Activated CD4-positive, alpha-beta T cell treated with anti-CD3 and anti-CD28 coated beads for 1 hour (primary cell): ENCODE measurements at places on chromosomes 2 and 18.

DNA sequence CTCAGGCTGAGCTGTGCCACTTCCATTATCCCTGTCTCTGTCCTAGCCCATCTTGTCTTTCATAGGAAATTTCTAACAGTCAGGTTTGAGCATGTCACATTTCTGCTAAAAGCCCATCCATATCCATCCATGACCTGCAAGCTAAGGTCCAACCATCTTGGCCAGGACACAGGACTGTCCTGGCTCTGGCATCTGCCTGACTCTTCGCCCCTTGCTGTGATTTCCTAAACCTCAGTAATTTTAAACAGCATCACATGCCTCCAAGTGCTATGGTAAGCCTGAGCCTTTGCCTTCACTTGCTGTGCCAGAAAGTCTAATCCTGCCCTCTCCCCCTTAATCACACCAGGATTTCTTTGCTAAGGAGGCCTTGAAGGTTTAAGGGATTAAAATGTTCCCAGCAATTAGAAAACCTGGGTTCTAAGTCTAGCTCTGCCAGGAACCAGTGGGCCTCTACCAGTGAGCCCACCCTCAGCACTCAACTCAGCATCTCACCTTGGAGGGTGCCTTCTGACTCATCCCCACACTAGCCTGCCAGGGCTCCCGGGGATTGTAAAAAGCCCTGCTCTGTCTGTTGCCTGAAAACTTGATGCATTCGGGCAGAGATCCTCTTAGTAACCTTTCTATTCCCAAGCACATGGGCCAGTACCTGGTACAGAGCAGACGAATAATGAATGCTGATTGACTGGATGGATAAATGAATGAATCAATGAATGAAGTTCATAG lies 411.0 kb downstream of the LRATD1 start:
- no peak for DNase-seq

DNA sequence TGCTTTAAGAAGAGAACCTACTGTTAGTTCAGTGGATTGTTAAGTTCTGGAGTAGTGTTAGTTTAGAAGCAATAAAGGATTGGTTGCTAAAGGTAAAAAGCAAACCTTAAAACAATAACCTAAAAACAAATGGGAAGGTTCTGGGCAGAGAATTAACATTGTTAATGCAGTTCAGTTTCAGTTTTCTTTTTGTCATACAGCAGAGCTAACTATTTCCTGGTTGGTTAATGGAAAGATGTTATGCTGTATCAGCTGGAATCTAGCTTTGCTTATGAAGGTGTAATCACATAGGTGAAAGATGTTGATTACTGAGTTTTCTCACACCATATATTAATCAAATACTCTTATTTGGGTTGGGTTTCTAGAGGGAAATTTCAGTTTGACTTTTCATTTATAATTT lies 23.8 kb downstream of the SMAD4 start:
- DNase-seq: no peak

DNA sequence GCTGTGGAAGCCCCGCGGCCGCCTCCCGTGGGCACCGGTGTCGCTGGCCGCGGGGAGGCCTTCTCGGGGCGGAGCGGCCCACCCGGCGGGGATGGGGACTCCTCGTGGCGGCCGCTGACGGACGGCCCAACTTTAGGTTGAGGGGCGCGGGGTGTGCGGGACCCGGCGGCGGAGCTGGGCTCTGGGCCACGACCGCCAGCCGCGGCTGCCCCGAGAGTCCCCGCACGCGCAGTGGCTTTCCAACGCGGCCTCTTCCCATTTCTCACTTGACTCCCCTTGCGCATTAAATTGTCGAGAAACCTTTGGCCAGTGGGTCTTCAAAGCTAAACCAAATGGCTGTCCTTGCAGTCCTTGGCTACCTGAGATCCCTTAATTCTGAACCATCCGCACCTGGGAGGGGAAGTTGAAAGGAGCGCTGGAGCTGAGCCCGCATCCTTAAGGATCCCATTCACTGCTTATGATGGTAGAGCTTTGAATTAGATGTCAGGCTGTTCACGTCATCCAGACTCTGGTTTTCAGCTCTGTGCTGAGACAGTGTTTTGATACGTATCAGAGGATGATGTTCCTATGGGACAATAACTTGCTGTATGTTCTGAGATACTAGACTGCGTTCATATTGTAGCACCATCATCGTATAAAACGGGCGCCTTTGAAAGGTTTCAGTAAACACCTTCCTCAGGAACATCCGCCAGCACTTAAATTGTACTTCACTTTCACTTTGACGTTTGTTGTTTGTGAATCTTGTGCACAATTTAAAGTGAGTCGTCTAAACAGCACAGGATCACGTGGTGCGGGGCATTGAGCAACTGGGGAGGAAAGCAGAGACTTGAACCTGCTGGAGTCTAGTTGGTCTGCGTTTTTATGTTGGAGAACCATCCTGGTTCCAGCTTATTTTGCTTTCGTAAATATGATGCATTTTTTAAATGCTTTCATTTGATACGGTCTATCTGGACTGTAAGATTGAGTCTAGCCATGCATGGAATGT lies 874 bp downstream of the CLIP4 start:
- DNase-seq: peak; percentile 39

DNA sequence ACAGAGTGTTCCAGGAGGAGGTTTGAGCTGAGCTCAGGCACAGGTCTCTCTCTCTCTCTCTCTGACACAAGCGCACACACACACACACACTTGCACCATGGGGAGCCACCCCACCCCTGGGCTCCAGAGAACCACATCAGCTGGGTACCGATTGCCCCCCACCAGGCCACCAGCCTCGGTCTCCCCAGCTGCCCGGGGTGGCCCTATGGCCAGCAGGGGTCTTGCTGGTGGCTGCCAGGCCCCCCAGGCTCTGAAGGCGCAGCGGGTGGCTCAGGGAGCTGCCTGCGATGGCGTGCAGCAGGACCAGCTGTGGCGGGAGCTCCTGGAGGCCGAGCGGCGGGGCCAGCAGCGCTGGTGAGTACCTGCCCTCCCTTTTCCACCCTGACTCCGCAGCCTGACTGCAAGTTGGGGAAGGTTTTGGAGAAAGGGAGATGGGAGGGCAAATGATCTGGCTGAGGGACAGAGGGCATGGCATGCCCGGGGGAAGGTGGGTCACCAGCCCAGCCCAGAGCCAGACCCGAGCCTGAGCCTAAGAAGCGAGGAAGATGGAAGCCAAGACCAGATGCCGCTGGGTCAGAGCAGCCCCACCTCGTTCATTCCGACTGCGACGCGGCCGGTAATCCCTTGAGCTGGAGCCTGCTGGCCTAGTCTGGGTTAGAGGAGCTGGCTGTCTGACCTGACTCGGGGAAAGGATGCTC lies 21.9 kb upstream of the SLC66A3 start:
- DNase-seq: no peak

- no peak for DNase-seq
These were observed 36.5 kb upstream of the SIX2 start for GRCh38 chr2:45045706-45046105.
